Airway epithelial cell (primary cell): ENCODE measurements at places on chromosomes 1 and 21. TPM values are rescaled to one million over a fixed set of nuclear protein-coding genes. Genes with fewer than 3 reads are reported as not detected.

KCNJ9 gene
- total RNA-seq: not detected in 2 replicates

ZFP69 gene
- 2.7 and 3.0 TPM in 2 replicates for total RNA-seq

ERG gene
- total RNA-seq: 0.14 TPM in 1 of 2 replicates, not detected in the other

C8B gene
- total RNA-seq: not detected in 2 replicates

KIF26B gene
- 0.88 and 0.99 TPM in 2 replicates for total RNA-seq

PGLYRP3 gene
- total RNA-seq: 2.5 and 6.0 TPM in 2 replicates

ZNF644 gene
- total RNA-seq: 22.0 and 31.9 TPM in 2 replicates

LYSMD1 gene
- 7.2 and 9.7 TPM in 2 replicates for total RNA-seq

GBP4 gene
- 0.07 TPM in 1 of 2 replicates, not detected in the other for total RNA-seq

BEND5 gene
- 0.07 and 1.8 TPM in 2 replicates for total RNA-seq

MPZ gene
- 1.2 and 2.2 TPM in 2 replicates for total RNA-seq

CYP4A11 gene
- not detected in 2 replicates for total RNA-seq

GJA9 gene
- total RNA-seq: not detected in 2 replicates

NR5A2 gene
- not detected in 2 replicates for total RNA-seq

TTC22 gene
- 18.1 and 20.2 TPM in 2 replicates for total RNA-seq

RNU1-1 gene
- under 0.01 TPM in 2 replicates for total RNA-seq

RAP1GAP gene
- total RNA-seq: 0.46 and 1.8 TPM in 2 replicates

CFH gene
- 30.1 and 33.3 TPM in 2 replicates for total RNA-seq

LEFTY1 gene
- not detected in 2 replicates for total RNA-seq

G0S2 gene
- total RNA-seq: 57.3 and 105 TPM in 2 replicates

HSD3B2 gene
- not detected in 2 replicates for total RNA-seq

LCE1C gene
- not detected in 2 replicates for total RNA-seq

CR1L gene
- total RNA-seq: 0.07 TPM in 1 of 2 replicates, not detected in the other

THEM5 gene
- total RNA-seq: 0.99 and 2.3 TPM in 2 replicates

MATN1 gene
- total RNA-seq: not detected in 2 replicates

LRRN2 gene
- total RNA-seq: not detected in 2 replicates

C1orf146 gene
- not detected in 2 replicates for total RNA-seq

IFFO2 gene
- 50.2 and 77.9 TPM in 2 replicates for total RNA-seq

LEPR gene
- 4.8 and 6.3 TPM in 2 replicates for total RNA-seq

PTPN7 gene
- not detected in 2 replicates for total RNA-seq

TFF2 gene
- not detected in 2 replicates for total RNA-seq

NPHS2 gene
- total RNA-seq: not detected in 2 replicates
